ENCODE measurements at places on chromosomes 3 and 15.

- DNase-seq: peak; percentile 91
Observed at GRCh38 chr3:157160658-157161424, 894 bp upstream of the CCNL1 start.

DNA sequence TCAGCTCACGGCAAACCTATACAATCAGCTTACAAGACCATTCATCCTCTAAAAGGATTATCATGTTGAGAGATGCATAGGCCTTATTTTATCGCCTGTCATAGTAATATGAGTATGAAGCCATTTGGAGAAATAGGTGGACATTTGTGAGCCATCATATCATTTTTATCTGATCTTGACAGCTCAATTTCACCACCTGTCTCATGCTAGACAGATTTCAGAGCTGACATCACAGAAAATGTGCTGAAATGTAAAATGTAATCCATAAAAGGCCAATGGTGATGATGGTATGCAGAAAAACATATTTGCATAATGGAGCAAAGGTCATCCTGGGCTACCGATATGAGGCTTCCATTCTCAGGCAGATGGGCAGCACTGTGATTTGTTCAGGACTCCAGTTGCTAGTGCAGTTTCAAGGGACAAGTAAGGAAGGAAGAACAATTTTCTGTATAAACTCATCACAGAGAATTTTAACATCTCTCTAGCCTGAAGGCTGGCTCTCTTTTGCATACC is 221.5 kb downstream of the ULK4 start:
- no peak for DNase-seq

DNA sequence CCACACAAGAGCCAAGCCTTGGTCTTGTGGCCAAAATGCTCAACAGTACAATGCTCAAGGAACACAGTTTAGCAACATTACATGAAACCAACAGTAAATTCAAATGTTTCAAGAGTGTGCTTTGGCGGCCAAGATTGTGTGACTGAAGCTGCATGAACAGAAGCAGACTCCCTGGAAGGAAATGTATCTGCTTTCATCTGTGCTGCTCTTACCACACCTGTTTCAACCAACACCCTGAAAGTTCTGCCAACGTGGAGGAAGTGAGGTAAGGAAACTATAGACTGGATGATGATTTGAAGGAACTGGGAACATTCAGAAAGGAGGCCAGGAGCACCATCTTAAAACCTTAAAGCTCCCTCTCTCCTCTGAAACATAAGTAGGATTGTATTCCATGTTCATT is 55.7 kb downstream of the MB21D2 start:
- no peak for DNase-seq

DNA sequence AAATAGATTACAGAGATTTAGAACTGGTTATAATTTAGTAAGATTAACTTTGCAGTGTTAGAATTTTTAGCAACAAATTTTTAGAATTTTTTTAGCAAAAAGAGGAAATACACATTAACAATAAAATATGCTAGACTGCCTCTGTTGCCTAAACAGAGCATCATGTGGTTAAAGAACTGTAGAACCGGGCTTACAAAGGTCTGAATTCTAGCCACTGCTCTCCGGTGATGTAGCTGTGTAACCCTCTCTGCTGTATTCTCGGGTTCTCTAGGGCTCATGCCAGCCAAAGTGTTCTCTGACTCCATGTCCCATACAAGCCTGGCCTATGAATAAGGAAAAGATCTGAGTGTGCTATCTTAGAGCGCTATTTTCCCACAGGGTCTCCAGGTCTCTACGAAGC is 2.9 kb upstream of the P2RY12 start:
- no peak for DNase-seq
